ENCODE measurements at places on chromosomes 5 and 9.

DNA sequence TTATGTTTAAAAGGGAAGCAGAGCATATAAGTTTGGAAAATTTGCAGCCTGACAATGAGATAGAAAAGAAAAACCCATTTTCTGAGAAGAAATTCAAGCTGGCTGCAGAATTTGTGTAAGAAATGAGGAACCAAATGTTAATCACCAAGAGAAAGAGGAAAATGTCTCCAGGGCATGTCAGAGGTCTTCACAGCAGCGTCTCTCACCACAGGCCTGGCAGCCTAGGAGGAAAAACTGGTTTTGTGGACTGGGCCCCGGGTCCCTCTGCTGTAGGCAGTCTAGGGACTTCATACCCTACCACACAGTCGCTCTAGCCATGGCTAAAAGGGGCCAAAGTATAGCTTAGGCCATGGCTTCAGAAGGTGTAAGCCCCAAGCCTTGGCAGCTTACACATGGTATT lies 32.1 kb upstream of the HSD17B4 start:
- DNase-seq = no peak

DNA sequence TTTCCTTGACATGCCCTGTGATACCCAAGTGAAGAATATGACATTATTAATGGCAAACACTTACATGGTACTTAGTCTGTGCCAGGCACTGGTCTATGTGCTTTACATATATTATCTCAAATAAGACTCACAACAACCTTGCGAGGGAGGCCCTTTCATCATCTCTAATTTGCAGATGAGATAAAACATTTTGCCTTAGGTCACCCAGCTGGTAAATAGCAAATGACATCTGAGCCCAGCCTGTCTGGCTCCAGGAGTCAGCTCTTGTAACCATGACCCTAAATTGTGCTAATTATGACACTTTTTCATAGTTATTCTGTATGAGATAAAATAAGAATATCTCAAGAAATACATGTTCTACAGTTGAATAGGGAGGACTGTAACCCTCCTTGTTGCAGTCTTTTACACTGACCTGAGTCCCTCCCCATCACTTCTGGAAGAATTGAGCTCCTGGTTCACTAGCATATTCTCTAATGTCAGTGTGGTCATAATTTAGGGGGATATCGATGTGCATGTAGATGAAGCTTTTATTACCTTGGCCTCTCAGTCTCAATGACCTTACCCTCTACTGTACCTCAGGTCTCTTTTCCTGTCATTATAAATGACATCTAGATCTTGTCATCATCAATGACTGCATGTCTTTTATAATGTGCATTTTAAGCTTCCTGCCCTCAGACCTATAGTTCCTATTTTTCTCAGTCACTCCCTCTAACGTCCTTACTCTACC lies 126.1 kb upstream of the HAPLN1 start:
- DNase-seq = no peak

DNA sequence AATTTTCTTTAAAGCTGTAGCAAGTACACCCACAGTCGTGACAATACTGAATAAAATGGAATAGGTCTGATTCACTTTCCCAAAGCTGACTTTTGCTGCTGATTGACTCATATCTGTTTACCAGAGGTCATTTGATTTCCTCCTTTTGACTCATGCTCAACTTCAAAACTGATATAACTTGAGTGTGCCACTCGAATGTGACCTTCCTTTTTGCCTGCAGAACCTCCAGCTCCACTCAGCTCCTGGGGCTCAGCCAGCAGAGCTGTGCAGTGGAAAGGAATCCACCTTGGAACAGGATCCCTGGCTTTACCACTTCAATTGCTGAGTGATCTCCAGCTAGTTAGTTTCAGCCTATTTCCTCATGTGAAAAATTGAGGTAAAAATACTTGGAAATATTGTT lies 84.1 kb downstream of the FEM1C start:
- no peak for DNase-seq

GRCh38 chr5:170421826-170422225 lies 32.7 kb upstream of the KCNMB1 start:
- no peak for DNase-seq

GRCh38 chr5:154477382-154478223 lies 424 bp downstream of the HAND1 start:
- no peak for DNase-seq

- DNase-seq = no peak
Observed at GRCh38 chr5:78811121-78811817, 162.7 kb upstream of the LHFPL2 start.

GRCh38 chr5:143707806-143708205 lies 104.2 kb upstream of the HMHB1 start:
- no peak for DNase-seq

DNA sequence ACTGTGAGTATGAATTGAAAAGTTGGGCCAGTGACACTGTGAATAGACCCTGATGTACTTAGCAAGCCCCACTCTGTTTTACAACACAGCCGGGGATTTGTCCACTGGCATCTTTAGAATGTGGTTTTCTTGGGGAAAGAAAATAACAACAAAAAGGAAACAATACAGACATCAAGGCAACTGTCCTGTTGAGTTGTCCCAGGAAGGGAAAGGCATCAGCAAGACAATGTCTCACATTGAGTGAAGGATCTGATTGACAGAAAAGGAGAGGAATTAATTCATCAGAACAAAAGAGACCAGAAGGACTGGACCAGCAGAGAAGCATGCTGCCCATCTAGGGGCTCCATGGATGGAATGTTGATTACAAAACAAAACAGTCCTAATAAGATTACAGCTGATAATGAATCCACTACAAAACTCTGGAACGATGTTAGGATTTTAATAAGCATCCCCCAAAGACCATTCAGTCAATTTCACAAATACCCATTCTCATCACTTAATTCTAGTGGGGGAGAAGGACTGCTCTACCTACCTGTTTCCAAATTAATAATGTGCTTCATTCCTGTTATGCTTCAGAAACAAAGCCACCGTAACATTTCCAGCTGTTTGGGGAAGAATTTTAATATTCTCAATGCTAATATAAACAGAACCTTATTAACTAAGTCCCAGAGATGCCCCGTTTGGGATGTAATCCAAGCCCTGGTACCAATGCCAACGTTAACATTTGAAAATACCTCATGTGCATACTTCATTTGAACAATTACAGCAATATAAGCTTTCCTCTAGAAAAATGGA lies 298.0 kb downstream of the SPOCK1 start:
- no peak for DNase-seq

- no peak for DNase-seq
Observed at GRCh38 chr5:40383749-40384651, 295.7 kb upstream of the PTGER4 start.

- DNase-seq = no peak
Observed at GRCh38 chr5:114744406-114744805, 382.5 kb downstream of the KCNN2 start.
